M059J (cell line): ENCODE measurements at places on chromosomes 3 and 15.

DNA sequence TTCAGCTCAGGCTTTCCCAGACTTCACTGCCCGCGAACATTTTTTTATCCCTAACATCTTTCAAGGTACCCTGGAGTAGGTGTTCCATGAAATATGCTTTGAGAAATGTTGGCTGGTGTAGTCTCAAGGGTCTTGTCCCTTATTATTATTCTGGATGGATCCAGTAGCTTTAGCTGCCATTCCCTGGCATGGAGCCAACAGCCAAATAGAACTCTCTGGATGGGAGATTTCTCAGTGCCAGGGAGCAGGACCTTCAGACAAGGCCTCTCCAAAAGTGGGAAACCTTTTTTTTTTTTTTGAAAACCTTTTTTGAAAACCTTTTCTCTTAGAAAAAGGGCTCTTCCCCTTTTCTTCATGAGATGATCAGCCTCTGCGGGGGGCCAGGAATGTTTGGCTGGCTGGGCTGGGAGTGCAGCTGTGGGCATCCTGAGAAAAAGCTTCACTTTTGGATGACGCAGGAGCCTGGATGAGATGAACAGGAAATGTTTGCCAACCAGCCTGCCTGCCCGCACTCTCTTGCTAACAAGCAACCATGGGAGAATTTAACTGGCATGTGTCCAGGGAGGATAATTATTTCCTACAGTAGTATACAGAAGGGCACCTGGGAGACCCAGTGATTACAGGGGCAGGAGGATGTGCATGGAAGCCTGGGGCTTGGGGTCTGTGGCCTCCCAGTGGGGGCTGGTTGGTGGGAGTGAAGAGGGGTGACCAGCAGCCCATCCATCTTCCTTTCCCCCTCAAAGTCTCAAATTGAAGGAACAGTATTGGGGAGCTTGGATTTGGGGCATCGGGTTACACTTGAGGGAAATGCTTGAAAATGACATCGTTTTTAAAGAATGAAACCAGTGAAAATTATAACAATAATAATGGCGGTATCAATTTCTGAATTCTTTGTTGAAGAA lies 109.1 kb upstream of the LRIG1 start:
- DNase-seq = peak; percentile 82

GRCh38 chr3:155334914-155335723 lies 41.6 kb upstream of the STRIT1 start:
- no peak for DNase-seq

DNA sequence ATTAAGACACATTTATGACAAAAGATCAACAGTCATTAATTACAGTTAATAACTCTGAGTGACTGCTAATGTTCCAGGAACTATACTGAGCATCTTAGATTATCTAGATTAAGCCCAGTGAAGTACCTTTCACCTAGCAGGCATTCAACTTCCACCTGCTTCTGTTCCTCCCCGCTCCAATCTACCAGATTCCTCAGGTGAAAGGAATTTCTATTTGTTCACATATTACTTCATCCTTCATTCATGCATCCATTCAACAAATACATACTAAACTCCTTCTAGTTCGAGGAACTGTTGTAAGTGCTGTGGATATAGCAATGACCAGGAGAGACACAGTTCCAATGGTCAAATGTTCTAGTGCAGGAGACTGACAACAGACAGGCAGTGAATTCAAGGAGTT lies 139.3 kb downstream of the FILIP1L start:
- DNase-seq = no peak

GRCh38 chr3:17967953-17968607 lies 225.6 kb upstream of the TBC1D5 start:
- DNase-seq = no peak

- DNase-seq = no peak
These were observed 42.9 kb downstream of the LARP6 start for GRCh38 chr15:70810916-70811578.

GRCh38 chr3:11304175-11304574 lies 32.0 kb downstream of the ATG7 start:
- no peak for DNase-seq

DNA sequence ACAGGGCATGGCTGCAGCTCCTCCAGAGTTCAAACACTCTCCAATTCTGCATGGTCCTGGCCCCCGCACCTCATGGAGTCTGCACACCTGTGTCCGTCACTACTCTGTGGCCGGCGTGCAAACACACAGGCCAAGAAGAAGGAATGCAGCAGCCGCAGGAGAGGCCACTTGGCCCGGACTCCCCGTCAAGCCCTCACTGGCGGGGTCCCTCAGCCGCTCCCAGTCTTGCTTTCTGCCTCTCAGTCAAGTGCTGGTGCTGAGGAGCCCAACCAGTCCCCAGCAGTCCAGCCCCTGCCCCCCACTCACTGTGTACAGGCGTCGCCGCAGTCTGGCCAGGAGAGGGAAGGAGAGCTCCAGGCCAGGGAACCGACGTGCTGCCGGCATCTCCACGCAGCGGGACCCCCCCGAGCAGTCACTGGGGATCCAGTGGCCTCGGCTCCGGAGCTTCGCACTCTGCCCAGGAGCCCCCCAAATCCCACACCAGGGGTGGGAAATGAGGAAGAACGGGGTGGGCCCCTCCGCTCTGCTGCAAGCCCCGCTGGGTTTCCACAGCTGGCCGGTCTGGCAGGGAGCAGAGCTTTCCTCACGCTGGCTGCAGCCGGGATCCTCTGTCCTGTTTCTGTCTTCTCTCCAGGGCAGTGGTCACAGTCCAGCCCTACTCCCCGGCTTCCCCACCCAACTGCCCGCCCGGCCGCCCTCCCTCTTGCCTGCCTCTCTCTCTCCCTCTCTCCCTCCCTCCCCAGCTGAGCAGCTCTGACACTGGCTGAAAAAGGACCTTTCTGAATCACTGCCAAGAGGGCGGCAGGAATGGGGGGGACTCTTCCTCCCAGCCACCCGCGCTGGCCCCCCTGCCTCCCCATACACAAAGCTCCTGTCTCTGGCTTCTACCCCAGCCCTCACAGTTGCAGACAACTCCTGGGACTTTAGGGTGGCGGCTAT lies 16.0 kb downstream of the TNK2 start:
- peak; percentile 82 for DNase-seq
